Activated CD8-positive, alpha-beta memory T cell treated with anti-CD3 and anti-CD28 coated beads for 48 hours (primary cell): ENCODE measurements at places on chromosomes 2 and 18.

GRCh38 chr18:75214332-75214690 lies 3.7 kb downstream of the TSHZ1 start:
- DNase-seq: no peak

DNA sequence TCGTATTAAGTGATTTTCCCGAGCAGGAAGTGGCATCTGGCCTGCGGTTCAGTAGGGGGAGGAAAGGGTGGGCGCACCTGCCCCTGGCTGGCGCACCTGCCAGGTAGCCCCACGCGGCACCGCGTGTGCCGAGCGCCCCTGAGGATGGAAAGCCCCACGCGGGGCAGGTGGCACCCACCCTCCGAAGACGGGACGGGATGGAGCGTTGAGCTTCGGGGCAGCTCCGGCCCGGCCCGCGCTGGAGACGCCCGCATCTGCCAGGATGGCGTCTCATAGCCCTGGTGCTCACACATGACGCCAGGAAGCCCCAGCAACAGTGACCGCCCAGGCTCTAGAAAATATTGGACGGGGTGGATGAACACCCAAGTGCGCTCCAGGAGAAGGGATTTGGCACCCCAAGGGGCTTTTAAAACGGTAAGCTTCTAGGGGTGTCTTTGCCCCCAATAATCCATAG lies 2.5 kb upstream of the NFATC1 start:
- no peak for DNase-seq

GRCh38 chr2:58042486-58042970 lies 4.1 kb upstream of the VRK2 start:
- DNase-seq: no peak

- no peak for DNase-seq
These were observed 463.4 kb downstream of the EIPR1 start for GRCh38 chr2:2914252-2914651.

- no peak for DNase-seq
These were observed 48.4 kb downstream of the MAP2 start for GRCh38 chr2:209472112-209472832.

DNA sequence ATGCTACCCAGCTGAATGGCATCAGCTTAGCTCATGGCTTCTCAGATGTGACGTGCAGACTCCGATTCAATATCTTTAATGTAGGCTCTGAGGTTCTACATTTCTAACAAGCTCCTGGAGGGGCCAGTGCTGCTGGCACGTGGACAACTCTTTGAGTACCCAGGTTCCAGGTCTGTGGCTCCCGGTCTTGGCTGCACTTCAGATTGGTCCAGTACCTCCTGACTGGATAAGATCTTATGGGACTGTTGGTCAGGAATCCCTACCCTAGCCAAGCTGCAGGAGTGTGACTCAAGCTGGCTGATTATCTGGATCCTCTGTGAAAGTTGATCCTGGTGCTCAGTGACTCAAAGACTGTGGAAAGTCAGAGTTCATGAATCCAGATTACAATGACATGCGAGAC lies 222.1 kb downstream of the ANKRD30B start:
- DNase-seq: no peak

GRCh38 chr2:69184224-69184623 lies 171.2 kb downstream of the ANTXR1 start:
- no peak for DNase-seq

- DNase-seq: no peak
These were observed 211.9 kb downstream of the PPP1R1C start for GRCh38 chr2:182197529-182197928.

- no peak for DNase-seq
These were observed 17.6 kb upstream of the MAP4K4 start for GRCh38 chr2:101679801-101680487.

DNA sequence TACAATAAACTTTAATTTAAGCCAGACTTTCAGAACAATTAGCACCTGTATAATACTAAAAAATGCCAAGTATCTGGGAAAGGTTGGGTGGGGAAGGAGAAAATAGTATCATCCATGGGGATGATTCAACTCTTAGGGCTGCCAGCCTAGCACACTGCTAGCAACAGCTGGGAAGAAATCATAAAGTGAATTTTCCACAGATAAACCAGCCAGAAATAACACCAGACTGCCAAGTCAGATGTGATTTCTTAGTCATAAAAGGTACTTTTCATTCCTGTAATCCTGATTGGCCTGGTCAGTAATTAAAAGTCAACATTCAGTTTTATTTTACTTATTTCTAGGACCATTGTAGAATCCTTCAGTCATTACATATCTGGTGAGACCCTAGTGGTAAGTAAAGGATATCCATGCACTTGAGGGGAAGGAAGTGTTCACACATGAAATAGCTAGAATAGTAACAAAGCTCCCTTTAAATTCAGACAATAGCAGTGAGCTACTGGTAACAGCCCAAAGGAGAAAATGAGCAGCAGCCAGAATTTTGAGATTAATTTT lies 59.4 kb downstream of the LIMS1 start:
- DNase-seq: no peak

GRCh38 chr2:240586919-240587800 lies 626 bp downstream of the CAPN10 start:
- peak; percentile 23 for DNase-seq

GRCh38 chr2:120820263-120820952 lies 84.7 kb downstream of the GLI2 start:
- DNase-seq: no peak

GRCh38 chr2:102618452-102619413 lies 620 bp upstream of the SLC9A2 start:
- DNase-seq: peak; percentile 3

DNA sequence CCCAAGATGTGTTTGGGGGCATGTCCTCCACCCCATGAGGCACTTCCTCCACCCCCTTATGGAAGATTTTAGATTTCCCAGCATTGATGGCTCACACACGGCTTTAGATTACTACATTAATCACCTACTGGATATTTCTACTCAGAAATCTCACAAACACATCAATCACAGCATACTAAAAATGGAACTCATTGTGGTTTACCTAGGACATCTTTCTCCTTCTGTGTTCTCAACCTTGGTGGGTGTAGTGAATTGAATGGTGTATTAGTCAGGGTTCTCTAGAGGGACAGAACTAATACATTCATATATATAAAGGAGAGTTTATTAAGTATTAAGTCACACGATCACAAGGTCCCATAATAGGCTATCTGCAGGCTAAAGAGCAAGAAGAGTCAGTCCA lies 82.1 kb upstream of the CYRIA start:
- no peak for DNase-seq

DNA sequence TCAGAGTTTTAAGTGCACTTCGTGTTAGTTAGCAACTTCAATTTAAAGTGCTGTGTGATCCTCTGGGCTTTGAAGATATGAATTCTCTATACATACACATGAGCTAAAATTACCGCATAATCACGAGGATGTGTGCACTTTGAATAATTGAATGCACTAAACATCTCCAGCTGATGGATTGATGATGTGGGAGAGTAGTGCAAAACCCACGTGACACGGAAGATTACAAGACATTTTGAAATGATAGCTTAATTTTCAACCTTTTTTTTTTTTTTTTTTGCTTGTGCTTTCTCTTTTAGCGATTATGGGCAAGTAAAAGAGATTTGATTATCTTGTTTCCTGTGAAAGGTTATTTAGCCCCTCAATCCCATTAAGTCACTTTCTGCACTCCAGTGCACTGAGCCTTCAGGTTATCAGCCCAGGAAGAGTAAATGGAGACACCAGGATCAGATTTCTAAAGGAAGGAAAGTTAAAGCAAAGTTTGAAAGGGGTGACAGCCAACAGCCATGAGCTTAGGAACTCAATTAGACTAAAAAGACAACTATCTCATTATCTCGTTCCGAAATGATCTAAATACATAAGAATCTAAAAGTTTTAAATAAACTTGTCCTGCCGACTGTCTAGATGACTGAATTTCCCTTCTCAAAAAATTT lies 81.6 kb downstream of the CDK15 start:
- DNase-seq: no peak

GRCh38 chr2:140481136-140481535 lies 1649.7 kb downstream of the LRP1B start:
- no peak for DNase-seq

DNA sequence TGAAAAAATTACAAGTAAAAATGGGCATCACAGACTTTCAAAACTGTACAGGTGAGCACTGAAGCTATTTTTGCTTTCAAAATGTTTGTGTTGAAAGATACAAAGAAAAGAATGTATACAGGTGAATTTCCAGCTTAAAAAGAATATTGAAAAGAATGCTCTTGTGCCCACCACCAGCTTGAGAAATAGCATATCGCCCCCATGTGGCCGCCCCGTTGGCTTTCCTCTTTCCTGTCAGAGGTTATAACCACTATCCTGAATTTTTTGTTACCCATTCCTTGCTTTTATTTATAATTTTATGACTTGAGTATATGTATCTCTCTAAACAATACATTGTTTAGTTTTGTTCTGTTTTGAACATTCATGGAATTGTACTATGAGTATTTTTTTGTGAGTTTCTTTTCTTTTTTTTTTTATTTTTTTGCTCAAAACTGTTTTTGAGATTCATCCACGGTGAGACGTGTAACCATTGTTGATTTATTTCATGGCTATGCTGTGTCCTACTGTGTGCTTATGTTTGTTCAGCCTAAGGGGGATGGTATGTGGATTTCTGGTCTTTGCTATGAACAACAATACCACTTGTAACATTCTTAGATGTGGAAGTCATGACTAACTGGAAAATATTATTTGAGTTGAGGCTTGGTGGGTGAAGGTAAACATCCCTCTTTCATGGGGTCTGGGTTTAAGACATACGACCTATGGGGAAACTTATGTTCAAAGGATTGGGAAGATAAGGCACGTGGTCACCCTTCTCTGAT lies 11.6 kb downstream of the TRPM8 start:
- DNase-seq: no peak

- DNase-seq: no peak
These were observed 94.0 kb downstream of the LAMA1 start for GRCh38 chr18:7023581-7023980.

DNA sequence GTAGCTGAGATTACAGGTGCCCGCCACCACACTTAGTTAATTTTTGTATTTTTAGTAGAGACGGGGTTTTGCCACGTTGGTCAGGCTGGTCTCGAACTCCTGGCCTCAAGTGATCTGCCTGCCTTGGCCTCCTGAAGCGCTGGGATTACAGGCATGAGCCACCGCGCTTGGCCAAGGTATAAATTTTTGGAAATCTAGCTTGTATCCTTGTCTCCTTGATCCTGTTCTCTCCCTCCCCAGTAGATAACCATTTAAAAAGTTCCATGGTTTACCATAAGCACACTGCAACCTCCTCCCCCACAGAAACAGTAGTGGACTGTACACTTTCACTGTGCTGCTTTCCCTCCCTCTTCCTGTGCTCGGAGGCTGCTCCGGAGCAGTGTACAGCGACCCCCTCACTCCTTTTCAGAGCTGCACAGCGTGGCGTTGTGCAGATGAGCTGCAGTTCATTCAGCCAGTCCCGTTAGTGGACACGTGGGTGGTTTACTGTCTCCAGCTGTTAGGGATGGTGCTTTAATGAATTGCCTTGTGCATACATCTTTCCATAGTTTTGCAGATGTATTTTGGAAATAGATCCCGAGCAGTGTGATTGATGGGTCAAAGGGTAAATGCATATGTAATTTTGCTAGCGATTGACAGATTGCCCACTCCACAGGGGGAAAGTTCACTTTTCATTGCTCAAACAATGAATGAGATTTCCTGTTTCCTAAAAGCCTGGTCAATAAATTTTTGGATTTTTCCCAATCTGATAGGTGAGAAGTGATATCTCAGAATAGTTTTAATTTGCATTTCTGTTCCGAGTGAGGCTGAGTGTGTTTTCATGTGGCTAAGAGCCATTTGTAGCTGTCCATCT lies 14.8 kb downstream of the ASB1 start:
- DNase-seq: no peak

GRCh38 chr18:22705328-22705727 lies 227.8 kb upstream of the RBBP8 start:
- no peak for DNase-seq

GRCh38 chr2:31253356-31254131 lies 19.6 kb downstream of the EHD3 start:
- DNase-seq: no peak

DNA sequence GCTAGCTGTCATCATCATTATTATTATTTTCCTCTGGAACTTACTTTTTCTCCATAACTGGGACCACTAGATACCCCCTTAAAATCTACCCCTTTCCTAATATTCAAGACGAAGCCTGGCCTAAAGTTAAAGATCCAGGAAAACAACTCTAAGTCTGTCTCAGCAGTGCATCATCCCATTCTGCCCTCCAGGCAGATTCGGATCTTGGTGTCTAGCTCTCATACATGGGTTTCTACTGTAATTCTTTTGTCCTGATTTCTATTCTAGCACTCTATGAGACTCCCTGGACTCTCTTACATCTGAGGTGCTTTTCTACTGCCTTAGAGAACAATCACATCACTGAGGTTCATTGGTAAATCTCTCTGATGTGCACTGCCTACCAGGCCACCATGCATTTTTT lies 35.5 kb downstream of the MAP2 start:
- no peak for DNase-seq
